Vagina (tissue), 2 donors: ENCODE measurements at places on chromosomes 6 and 20. TPM values are rescaled to one million over a fixed set of nuclear protein-coding genes. Genes with fewer than 3 reads are reported as not detected.
A peak's percentile ranks its signal among the peaks of the same experiment; 100 is the strongest.

DNA sequence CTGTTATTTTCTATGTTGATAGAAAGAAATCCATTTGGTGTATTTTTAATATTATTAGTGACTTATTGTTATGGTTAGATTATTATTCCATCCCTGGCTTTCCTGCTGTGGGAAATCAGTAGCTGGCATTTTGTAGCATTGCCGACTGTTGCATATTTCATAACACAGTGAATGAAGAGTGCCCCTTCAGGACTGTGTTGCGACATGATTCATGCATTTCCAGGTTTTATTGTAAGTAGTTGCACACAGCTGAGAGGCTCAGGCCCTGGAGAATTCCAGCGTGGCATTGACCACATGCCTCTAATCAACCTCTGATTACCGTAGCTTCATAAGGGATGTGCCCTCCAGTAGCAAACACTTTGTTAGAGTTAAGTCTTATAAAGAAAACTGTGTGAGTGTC, 263.9 kb downstream of the FARS2 start:
- no peak overlapping the region for H3K4me3 ChIP-seq
- DNase-seq = no peak
- H3K27me3 ChIP-seq = no peaks in the 10 kb centered on the region
- H3K4me1 ChIP-seq = peaks cover 11% of the 10 kb centered on the region
- no peaks in the 10 kb centered on the region for H3K36me3 ChIP-seq

- H3K4me3 ChIP-seq = no peak overlapping the region
- no peak overlapping the region for H3K27ac ChIP-seq
- no peaks in the 10 kb centered on the region for H3K27me3 ChIP-seq
- H3K4me1 ChIP-seq = peaks cover 13% of the 10 kb centered on the region
Measured at GRCh38 chr6:40585651-40586269, 1.4 kb downstream of the LRFN2 start.

DNA sequence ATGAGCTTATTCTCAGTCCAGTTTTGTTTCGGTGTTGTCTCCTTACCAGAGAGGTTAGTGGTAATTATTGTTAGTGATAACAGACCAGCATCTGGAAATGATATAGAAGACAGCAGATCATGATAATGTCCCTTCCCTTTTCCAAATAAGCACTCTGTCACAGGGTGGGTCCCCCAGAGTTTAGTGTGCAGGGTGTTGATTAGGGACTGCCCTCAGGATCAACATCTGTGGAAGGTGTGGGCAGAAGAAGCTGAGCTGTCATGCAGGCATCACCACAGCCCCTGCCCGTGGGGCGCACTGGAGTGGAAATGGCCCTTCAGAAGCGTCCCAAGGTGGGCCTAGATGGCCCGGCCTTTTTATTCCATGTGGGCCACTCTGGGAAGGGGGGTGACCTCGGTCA, 67.6 kb upstream of the DTNBP1 start:
- H3K27me3 ChIP-seq = no peaks in the 10 kb centered on the region
- no peaks in the 10 kb centered on the region for H3K36me3 ChIP-seq
- H3K27ac ChIP-seq = no peak overlapping the region
- DNase-seq = no peak
- H3K4me1 ChIP-seq = no peaks in the 10 kb centered on the region

DNA sequence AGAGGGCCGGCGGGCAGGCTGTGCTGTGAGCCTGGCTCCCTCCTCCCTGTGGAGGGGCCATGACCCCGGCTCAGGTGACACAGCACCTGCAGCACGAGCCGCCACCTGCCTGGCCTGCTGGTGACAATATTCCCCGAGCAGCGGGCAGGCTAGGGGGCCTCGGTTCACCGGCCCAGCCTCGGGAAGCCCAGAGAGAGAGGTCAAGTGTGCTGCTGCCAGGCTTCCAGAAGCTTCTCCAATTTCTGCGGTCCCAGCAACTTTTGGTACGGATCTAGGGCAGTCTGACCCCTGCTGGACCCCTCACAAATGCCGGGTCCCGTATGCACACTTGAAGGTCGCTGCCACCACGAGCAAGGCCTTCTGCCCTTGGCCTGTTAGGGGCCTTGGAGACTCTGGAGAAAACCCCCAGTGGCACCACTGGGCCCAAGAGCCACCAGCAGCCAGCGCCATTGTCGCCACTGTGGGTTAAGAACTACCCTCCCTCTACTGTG, 38.6 kb upstream of the NOL4L start:
- H3K27ac ChIP-seq = no peak overlapping the region
- H3K4me3 ChIP-seq = no peak overlapping the region
- no peaks in the 10 kb centered on the region for H3K36me3 ChIP-seq
- peaks cover 10% of the 10 kb centered on the region for H3K4me1 ChIP-seq
- DNase-seq = no peak
- no peaks in the 10 kb centered on the region for H3K27me3 ChIP-seq

GRCh38 chr6:148969603-148970061, 222.8 kb downstream of the UST start:
- no peaks in the 10 kb centered on the region for H3K4me1 ChIP-seq
- no peak overlapping the region for H3K27ac ChIP-seq

- H3K4me3 ChIP-seq = peak overlapping the region; percentile 74
- no peaks in the 10 kb centered on the region for H3K36me3 ChIP-seq
Measured at GRCh38 chr6:148747145-148747470, 278 bp downstream of the UST start.

- DNase-seq = no peak
- H3K4me1 ChIP-seq = no peaks in the 10 kb centered on the region
- H3K27me3 ChIP-seq = no peaks in the 10 kb centered on the region
- no peak overlapping the region for H3K27ac ChIP-seq
- H3K36me3 ChIP-seq = no peaks in the 10 kb centered on the region
Measured at GRCh38 chr6:38554700-38555413, 84.9 kb downstream of the BTBD9 start.

DNA sequence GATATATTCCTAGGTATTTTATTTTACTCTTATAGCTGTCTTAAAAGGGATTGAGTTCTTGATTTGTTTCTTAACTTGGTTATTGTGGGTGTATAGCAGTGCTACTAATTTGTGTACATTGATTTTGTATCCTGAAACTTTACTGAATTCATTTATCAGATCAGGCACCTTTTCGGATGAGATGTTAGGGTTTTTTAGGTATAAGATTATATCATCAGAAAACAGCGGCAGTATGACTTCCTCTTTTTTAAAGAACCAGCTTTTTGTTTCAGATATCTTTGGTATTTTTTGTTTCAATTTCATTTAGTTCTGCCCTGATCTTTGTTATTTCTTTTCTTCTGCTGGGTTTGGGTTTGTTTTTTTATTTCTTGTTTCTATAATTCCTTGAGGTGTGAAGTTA, 382.4 kb upstream of the ADGRB3 start:
- no peaks in the 10 kb centered on the region for H3K4me1 ChIP-seq
- H3K27ac ChIP-seq = no peak overlapping the region
- no peak for DNase-seq
- no peaks in the 10 kb centered on the region for H3K36me3 ChIP-seq
- no peak overlapping the region for H3K4me3 ChIP-seq

GRCh38 chr6:25014369-25014768, 78.6 kb upstream of the RIPOR2 start:
- no peaks in the 10 kb centered on the region for H3K27me3 ChIP-seq
- no peaks in the 10 kb centered on the region for H3K36me3 ChIP-seq
- H3K4me3 ChIP-seq = no peak overlapping the region
- peaks cover 28% of the 10 kb centered on the region for H3K4me1 ChIP-seq

GRCh38 chr6:85388531-85388930, 61.4 kb upstream of the NT5E start:
- H3K36me3 ChIP-seq = no peaks in the 10 kb centered on the region
- H3K27me3 ChIP-seq = no peaks in the 10 kb centered on the region
- H3K27ac ChIP-seq = no peak overlapping the region
- no peaks in the 10 kb centered on the region for H3K4me1 ChIP-seq
- no peak for DNase-seq

DNA sequence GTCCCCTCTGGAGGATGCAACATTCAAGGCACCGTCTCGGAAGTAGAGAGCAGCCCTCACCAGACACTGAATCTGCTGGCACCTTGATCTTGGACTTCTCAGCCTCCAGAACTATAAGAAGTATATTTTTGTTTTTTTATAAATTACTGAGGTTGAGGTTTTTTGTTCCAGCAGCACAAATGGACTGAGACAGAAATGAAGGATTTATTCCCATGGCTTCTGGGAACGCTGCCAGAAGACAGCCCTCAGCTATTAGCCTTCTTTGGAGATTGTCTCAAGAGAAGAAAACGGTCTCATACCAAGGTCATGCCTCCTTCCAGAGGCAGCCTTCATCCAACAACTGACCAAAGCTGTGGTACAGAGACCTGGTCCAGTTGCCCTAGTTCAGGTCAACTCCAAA, 85.4 kb downstream of the CHMP4B start:
- no peaks in the 10 kb centered on the region for H3K27me3 ChIP-seq
- no peaks in the 10 kb centered on the region for H3K4me1 ChIP-seq
- H3K4me3 ChIP-seq = no peak overlapping the region
- no peak for DNase-seq

DNA sequence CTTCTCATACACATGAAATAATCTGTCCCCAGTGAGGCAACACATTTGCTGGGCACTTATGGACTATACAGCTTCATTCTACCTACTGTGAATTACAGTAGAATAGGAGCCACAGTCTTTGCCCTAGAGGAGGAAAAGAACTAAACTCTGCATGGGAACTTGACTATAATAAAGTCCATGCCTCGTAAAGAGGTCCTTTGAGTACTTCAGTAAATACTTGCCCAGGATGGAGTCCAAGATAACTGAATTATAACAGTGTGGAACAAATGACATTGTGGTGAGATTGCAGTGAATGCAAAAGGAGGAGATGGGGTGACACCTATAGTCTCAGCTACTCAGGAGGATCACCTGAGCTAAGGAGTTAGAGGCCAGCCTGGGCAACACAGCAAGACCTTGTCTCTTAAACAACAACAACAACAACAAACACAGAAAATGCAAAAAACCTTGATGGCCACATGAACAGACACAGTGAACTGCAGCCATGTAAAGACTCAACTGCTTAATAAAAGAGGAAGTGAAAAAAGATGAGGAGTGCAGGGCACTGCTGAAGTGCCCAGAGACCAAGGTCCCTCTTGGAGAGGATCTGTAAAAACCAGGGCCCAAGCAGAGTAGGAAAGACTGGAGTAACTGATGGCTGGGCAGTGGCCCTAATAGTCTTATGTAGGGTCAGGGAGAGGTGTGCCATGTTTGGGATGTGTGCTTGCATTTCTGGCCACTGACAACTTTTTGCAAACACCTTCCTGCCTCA, 3.7 kb downstream of the MRPS18A start:
- H3K4me3 ChIP-seq = no peak overlapping the region
- DNase-seq = no peak
- H3K4me1 ChIP-seq = peaks cover 48% of the 10 kb centered on the region

DNA sequence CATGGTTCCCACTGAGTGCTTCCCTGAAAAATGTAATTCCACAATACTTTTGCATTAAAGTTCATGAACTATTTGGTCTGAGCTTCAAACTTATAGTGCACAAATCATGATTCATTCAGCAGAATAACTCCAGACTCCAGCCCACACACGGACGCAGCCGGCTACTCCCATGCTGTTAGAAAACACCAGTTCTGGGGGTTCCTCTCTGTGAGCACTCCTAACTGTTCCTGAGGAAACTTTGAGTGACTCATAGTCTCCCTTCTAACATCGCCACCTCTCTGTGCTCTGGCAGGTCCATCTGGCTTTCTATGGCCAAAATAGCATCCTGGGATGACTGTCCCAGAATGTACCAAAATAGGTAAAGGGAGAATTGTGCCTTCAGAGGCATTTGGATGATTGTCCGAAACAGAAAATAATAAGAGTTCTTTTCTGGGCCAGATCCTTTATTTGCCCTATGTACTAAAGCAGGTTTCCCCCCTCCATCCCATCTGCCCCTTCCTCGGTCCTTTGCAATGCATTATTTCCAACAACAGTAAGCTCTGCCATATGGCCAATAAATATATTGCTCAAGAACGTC, 32.3 kb upstream of the LY86 start:
- H3K4me1 ChIP-seq = no peaks in the 10 kb centered on the region
- no peaks in the 10 kb centered on the region for H3K27me3 ChIP-seq
- H3K27ac ChIP-seq = no peak overlapping the region

DNA sequence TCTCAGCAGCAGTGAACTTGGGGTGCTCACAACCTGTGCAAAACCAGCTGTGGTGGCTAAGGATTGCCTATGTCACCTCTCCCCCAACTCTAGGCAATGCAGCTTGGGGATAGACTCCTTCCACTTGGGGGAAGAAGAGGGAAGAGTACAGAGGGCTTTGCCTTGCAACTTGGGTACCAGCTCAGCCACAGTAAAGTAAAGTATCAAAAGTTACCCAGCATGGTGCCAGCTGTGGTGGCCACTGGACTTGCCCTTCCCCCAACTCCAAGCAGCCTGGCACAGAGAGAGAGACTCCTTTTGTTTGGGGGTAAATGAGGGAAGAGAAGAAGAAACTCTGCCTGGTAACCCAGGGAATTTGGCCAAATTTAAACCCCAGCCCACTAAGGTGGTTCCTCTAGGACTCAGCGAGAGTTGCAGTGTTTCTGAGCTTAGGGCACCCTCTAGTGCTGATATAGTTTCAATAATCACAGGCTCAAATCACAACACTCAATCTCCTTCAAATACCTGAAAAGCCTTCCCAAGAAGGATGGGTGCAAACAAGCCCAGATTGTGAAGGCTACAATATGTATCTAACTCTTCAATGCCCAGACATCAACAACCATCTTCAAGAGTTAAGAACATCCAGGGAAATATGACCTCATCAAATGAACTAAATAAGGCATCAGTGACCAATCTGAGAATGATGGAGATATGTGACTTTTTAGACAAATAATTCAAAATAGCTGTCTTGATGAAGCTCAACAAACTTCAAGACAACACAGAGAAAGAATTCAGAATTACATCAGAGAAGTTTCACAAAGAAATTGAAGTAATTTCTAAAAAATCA, 7.6 kb upstream of the DEFB129 start:
- H3K27ac ChIP-seq = no peak overlapping the region
- no peaks in the 10 kb centered on the region for H3K4me1 ChIP-seq
- H3K36me3 ChIP-seq = no peaks in the 10 kb centered on the region
- H3K27me3 ChIP-seq = no peaks in the 10 kb centered on the region
- DNase-seq = no peak
- no peak overlapping the region for H3K4me3 ChIP-seq

DNA sequence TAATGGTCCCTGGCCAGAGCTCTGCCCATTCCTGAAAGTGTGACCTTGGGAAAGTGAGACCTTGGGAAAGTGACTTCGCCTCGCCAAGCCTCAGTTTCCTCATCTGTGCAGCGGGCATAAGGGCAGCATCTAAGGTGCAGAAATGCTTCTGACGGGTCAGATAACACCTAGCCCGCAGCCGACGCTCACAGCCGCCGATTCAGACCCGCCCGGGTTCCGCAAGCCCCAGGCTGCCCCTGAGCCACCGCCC, 486 bp downstream of the FKBP1A start:
- H3K27me3 ChIP-seq = no peaks in the 10 kb centered on the region
- peak overlapping the region; percentile 88 for H3K27ac ChIP-seq
- H3K36me3 ChIP-seq = no peaks in the 10 kb centered on the region

HMGCLL1 gene
- total RNA-seq = 1.7 TPM

SLC52A3 gene
- 1.7 TPM for total RNA-seq

COL20A1 gene
- total RNA-seq = not detected

TMEM200A gene
- 3.9 TPM for total RNA-seq

C20orf202 gene
- total RNA-seq = not detected

ARMC12 gene
- not detected for total RNA-seq

GUCA1A gene
- not detected for total RNA-seq

TMC2 gene
- total RNA-seq = not detected

ARMC2 gene
- 11.5 TPM for total RNA-seq
